Thoracic aorta (tissue), 2 donors: ENCODE measurements at places on chromosomes 3 and 15.

DNA sequence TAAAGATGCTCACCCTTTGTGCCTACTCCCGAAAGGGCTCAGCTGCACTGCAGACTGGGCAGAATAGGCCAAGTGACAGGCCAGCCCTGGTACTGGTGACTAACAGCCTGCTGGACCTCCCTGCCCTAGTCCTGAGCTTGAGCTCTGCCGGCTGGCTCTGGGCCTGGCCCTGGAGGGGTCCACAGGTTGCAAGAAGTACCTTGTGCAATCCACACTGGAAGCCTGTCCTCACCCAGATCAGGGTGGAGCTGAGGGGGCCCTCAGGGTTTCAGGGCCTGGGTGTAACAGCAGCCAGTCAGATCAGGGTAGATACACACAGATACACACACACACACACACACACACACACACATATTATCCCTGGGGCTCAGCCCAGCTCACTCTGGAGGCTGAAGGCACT is 27.3 kb upstream of the PLA2G4D start:
- no peak for DNase-seq

- no peak for DNase-seq
These were observed 6.9 kb upstream of the RPL35A start for GRCh38 chr3:197942956-197943556.

GRCh38 chr3:136730595-136731273 is 21.4 kb downstream of the STAG1 start:
- no peak for DNase-seq

DNA sequence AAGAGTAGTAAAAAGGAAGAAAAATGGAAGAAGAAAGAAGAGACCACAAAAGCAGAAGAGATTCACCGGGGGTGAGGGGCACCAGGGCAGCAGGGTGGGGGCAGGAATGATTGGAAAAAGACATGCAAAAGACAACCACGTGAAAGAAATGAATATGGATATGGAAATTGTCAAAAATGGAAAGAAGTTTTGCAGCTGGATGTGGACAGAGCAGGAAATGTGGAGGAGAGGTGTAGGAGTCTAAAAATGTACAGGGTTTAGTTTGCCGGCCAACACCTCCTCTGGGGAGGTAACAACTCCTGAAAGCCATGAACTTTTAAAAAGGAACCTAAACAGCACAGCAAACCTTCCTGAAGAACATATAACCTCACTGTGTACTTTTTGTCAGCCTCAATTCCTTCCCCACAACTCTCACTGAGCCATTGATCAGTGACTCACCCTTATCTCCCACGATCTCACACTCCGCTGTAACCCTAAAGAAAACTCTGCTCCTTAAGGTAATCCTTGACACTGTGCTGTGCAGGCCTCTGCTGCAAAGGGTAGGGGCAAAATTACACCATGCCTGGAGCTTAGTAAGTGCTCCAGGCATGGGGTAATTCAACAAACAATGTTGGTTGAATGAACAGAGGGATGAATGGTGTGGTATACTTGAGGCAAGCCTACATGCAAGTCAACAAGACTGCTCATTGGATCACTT is 100.2 kb upstream of the BOC start:
- DNase-seq = no peak

- no peak for DNase-seq
These were observed 591 bp upstream of the SLC25A20 start for GRCh38 chr3:48899273-48899672.

GRCh38 chr3:42503251-42503924 is 945 bp downstream of the VIPR1 start:
- no peak for DNase-seq

DNA sequence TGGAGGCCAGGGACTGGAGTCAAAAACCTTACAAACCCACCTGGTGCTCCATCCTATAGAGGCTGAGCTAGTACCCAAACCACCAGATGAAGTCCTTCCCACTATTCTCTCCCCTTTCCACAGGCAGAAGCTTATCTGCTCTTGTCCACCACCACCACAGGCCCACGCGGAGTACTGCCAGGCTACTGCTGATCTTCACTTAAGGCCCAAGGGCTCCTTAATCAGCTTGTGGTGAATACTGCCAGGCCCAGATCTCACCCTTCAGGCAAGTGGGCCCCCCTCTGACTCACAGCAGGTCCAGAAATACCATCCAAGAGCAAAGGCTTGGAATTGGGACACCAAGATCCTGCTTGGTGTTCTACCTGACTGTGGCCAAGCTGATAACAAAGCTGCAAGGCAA is 598.1 kb upstream of the CBLB start:
- no peak for DNase-seq

DNA sequence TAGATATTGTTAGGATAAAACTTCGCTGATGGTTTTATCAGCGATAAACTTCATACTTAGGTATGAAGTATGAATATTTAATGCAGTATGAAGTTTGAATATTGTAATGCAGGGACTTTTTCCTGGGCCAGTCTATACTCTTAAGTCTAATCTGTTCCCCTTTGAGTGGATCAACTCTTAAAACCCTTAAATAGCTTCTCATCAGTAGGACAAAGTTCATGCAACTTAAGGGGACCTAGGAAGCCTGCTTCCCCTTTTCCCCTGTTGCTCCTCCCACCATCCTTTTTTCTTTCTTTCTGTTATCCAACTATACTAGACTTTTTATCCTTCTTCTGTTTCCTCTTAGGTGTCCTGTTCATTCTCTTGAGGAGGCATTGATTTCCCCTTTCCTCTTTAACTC is 78.7 kb downstream of the MITF start:
- DNase-seq = no peak

GRCh38 chr15:63967616-63968015 is 78.7 kb downstream of the DAPK2 start:
- no peak for DNase-seq

- no peak for DNase-seq
These were observed 379.2 kb downstream of the VPS13C start for GRCh38 chr15:61681038-61681418.

DNA sequence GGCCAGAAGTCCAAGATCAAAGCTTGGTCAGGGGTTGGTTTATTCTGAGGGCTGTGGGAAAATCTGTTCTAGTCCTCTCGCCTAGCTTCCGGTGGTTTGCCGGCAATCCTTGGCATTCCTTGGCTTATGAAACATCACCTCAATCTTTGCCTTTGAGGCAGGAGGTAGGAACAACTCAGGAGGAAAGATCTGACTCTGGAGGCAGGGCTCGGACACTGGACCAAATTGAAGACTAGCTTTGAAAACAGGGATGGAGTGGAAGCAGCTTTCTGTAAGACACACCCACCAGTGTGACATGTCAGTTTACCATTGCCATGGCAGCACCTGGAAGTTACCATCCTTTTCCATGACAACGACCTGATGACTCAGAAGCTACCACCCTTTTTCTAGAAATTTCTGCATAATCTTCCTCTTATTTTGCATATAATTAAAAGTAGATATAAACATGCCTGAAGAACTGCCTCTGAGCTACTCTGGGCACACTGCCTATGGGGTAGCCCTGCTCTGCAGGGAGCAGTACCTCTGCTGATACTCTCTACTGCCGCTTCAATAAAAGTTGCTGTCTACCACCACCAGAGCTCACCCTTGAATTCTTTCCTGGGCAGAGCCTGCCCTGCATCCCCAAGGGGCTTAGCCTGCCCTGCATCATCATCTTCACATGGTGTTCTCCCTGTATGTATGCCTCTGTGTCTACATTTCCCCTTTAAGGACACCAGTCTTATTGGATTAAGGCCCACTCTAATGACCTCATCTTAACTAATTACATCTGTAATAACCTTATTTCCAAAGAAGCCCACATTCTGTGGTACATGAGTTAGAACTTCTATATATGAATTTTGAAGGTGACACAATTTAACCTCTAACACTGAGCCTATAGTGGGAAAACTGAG is 38.3 kb upstream of the TM4SF4 start:
- DNase-seq = no peak

- DNase-seq = no peak
These were observed 36.0 kb downstream of the PSTPIP1 start for GRCh38 chr15:77030928-77031375.

DNA sequence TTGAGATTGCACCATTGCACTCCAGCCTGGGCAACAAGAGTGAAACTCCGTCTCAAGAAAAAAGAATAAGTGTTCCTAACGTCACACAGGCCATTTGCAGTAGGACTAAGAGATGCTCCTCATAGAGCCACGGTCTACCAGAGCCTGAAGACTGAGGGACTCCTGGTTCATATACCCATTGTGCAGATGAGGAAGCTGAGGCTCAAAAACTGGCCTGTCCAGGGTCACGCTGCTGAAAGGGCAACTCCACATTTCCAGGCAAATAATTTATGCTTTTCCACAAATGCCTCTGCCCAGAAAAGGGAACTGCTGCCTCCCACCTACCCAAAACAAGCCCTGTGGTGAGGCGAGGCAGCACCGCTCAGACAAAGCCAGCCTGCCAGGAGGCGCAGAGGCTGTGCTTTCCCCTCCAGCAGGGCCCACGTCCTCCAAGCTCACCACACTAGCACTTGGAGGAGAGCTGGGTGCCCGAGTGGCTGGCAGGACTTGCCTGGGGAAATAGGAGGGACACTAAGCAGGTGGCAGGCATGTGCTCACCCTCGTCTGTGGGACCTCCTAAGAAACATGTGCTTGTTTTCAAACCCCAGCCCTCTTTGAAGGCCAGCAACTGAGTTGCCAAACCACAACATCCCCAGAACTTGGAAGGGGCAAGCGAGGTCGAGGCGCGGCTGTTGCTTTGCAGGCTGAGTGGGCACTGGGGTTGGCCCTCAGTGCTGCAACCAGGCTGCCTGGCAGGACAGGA is 195.6 kb downstream of the XXYLT1 start:
- DNase-seq = no peak

- no peak for DNase-seq
These were observed 106.1 kb upstream of the COL8A1 start for GRCh38 chr3:99532246-99532645.

DNA sequence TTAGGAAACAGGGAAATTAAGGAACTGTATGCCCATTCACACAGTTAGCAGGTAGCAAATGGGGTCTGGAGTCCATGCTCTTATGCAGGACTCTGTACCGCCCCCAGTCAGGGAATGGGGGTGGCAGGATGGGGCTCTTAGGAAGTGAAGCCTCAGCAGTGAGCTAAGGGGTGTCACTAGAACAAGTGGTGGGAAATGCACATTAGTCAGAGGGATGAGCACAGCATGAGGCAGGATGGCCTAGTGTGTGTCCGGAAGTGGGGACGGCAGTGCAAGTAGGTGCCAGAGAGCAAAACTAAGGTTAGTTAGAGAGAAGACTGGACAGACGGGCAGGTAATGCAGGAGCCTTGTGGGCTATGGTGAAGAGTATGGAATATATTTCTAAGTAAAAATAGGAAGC is 60.7 kb downstream of the ST3GAL6 start:
- no peak for DNase-seq

DNA sequence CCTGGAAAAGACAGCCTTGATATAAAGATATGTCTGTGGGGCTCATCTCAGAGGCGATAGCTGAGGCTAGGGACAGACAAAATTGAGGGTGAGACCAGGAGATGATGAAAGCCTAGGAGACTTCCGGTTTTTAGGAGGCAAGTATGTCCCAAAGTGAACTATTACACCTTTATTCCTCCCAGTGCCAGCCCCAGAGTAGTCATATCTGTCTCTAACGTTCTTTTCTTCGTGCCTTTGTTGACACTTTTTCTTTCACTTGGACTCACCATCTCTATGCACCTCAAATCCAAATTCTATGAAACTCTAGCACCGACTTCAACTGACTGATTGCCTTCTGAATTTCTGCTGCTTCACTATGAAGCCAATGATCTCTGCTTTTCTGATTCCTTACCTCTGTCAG is 93.8 kb upstream of the RASGRP1 start:
- DNase-seq = no peak

DNA sequence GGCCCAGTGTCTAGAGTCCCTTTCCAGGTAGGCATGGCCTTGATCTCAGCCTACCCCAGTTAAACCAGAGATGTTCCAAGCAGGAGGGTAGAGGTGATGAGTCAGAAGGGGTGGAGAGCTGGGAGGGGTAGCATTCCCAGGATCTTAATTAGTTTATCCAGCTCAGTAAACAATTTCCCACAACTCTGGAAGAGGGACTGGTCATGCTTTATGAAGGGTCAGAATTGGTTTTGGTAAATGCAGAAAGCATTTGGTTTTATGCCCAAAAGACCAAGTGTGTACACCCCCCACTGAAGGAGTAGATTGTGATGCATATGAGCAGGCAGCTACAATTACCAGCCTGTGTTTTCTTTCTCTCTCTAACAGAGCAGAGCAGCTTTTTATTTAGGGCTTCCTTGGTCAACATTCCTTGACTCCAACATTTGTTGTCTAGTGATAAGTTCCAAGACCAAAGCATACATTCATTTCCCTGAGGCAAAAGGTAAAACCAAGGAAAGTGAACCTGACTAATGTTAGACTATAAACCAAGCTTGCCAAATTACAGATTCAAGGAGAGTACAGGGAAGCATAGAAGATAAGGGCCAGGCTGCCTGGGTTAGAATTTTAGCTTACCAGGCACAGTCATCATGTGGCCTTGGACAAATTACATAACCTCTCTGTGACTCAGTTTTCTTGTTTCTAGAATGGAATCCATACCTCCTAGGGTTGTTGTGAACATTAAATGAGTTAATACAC is 17.6 kb downstream of the EXOSC7 start:
- no peak for DNase-seq

DNA sequence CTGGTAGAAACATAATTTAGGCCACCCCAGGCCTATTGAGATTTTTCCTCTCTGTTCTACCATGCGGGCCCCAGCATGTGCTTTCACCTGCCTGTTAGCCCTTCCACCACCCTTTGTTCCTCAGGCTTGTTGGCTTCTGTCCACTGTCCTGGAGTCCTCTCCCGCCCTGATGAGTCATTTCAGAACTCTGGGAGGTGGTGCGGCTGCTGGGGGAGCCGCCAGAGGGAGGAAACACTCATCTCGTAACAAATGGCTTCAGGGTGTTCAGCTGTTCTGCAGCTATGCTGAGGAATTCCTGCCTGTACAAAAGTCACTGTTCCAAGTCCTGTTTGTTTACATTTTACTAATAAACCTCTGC is 36.3 kb downstream of the LRTM1 start:
- DNase-seq = peak; percentile 19

DNA sequence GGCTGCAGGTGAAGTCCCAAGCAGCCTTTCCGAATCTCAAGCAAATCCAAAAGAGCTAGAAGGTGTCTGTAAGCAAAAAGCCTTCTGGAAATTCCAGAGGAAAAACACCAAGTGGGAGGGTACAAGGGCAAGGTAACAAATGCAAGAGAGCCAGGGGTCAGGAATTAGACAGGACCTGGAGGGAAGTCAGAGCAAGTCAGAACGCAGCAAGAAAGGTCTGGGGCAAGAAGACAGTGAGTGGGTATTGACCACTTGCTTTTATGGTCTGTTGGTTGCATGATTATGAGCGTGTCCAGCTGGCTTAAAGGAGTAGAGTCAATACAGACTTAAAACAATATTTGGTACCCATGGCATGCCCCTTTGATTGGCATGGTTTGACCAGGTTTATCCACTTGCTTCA is 66.7 kb upstream of the OXTR start:
- DNase-seq = no peak

GRCh38 chr3:185733980-185734724 is 90.7 kb downstream of the IGF2BP2 start:
- DNase-seq = no peak

DNA sequence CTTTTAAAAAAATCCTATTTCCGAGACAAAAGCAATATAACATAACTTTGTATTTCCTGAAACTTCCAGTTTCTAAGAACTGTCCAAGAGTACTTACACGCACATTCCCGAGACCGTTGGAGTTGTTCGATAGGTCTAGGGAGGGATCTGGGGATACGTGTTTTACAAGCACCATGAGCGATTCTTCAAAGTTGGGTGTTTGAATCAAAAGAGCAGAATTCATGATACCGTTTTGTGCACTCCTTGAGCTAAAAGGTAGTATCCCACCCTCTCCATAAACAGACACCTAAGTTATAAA is 700 bp upstream of the EDEM1 start:
- no peak for DNase-seq
